NCI-H748 treated with DMSO at 0.1 percent for 48 hours (cell line): ENCODE measurements at places on chromosomes 5 and 9.

GRCh38 chr5:19660679-19661078, 327.3 kb downstream of the CDH18 start:
- no peak for DNase-seq

GRCh38 chr5:154513669-154514084, 35.6 kb upstream of the HAND1 start:
- no peak for DNase-seq

DNA sequence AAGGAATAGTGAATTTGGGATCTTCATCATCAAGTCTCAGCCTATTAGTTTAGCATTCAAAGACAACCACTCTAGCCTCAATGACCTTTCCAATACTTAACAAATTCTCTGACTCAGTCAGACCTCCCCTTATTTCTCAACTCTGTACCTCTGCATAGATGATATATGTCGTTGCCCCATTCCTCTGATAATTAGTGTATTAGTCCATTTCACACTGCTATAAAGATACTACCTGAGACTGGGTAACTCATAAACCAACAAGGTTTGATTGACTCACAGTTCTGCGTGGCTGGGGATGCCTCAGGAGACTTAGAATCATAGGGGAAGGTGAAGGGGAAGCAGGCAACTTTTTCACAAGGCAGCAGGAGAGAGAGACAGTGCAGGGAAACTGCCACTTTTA, 8.9 kb downstream of the MRPL22 start:
- no peak for DNase-seq

DNA sequence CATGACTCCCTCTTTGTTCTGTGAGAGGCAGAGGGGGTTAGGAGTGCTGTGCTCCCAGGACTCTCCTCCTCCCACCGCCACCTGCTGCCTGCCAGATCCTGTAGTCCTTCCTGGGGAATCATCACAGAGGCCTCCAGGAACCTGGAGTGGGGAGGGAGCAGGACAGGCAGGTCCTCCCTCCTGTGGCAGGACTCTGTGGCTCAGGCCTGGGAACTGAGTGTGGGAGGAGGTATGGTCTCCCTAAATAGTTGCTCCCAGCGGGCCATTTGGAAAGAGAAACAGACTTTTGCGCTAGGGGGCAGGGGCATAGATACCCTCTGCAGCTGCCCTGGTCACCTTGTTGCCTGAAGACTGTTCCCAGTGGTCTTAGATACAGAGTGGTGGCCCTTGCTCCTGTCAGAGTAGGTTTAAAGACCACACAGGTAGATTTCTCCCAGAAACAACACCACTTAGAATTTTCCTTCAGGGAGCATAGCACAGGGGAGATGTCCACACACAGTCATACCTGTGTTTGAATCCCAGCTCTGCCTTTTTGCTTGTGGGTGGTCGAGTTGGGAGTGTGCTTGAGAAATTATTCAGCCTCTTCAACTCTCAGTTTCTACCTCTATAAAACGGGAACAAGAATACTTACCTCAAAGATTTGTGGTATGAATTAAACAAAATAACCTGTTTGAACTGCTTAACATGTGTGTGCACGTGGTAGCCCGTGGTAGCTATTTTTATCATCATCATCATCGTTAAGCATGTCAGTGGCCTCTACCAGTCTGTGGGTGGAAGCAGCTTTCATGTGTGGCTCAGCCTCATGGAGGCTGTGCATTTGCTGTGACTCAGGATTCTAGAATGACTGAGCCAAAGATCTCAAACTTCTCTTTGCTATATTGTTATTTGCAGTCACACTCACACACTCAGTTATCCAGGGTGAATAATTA, 55.8 kb downstream of the SLC22A5 start:
- no peak for DNase-seq

- DNase-seq: no peak
Measured at GRCh38 chr9:134560654-134561053, 80.9 kb upstream of the COL5A1 start.

DNA sequence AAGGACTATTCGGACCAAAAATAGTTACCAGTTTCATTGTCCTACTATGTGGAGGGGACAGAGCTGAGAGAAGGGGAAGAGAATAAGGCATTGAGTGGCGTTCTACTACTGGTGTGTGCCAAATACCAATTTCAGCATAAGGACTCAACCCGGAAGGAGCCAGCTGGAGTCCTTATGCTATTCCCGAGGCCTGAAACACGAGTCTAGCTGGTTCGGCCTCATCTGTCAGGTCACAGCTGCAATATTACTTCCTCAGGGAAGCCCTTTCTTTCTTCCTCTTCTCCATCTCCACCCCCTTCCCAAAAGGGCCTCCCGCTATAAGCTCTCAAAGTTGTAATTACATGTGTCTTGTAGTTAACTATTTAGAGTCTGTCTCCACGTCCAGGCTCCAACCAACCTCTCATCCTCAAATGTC, 20.5 kb upstream of the FER start:
- DNase-seq: no peak

GRCh38 chr5:145509336-145510136, 325.6 kb downstream of the PRELID2 start:
- DNase-seq: no peak

DNA sequence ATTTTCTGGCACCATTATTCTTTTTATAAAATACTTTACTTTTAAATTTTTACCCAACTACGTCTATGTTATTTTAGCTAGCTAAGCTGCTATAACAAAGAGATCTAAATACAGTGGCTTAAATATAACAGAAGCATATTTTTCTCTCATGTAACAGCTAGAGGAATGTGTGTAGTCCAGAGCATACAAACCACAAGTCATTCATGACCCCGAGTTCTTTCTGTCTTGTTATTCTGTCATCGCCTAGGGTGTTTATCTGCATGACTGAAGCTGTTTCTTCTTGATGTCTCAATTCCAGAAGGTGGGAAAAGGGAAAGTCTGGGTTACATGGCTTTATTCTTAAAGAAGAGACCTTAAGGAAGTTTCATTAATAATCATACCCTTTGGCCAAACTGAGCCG, 136.9 kb upstream of the RFX3 start:
- DNase-seq: no peak

DNA sequence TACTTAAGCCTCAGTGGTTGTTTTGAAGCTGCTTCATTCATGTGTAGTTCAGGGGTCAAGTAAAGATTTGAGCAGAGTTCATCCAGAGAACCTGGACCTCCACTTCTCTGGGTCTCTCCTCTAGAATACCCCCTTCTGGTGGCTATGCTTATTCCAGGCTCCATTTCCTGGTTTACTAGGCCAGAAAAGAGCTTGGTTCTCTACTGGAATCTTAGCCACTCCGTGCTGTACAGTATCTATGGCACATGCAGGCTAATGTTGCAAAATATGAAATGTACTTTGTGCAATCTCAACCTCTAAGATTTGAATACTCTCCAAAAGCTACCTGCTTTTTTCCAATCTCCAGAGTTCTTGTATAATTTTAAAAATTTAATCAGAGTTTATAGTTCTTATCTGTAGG, 17.4 kb upstream of the ZCCHC9 start:
- no peak for DNase-seq

DNA sequence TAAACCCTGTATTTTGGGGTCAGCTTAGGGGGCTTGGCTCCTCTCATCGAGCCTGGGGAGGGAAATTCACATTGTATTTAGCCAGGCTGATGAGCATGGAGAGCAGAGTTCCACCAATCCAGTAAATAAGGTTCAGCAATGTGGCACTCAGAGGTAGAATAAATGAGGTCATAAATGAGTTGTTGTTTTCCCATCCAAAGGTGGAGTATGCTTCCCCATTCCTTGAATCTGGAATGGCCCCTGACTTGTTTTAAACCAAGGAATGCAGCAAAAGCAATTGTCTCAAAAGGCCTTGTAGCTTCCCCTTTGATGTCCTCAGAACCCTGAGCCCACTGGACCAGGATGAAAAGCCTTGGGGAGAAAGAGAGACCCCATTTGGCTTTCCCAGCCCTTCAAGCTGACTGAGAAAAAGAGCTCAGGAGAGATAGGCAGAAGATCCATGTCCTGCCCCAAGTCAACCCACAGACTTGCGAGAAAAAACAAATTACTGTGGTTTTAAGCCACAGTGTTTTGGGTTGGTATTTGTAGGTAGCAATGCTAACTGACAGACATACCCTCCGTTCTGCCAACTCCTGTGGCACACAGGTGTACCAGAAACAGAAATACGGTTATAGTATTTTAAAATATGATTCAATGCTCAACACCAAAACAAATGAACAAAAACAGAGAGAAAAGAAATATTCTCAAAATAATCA, 566.0 kb upstream of the DMAC1 start:
- DNase-seq: no peak

GRCh38 chr5:2997179-2997578, 245.7 kb upstream of the IRX2 start:
- no peak for DNase-seq

DNA sequence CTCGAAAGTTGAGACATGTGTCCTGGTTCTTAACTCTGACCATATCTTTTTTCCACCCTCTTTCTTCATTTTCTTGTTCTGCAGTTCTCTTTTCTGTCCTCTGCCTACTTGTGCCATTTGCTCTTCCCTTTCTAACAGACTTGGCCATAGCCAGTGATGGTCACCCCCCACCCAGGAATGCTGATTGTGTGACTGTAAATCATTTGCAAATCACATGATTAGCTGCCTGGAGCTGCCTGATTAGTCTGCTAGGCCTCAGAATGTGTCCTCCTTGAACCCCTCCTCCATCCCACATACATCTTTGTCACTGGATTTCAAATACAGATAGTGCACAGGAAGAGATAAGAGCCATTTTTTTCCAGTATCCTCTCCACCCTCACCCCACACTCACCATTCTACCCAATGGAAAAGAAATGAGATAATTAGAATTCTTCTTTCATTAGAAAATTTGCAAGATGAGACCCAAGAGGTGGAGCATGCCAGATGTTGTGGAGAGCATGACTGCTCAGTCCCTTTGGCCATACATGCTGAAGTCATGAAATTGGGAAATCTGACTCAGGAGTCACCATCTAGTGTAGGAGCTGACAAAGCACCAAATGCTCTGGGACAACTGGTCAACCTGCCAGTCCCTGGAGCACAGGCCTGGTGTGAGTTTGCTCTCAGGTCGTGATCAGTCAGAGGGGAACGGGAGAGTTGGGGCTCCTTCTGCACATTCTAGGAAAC, 538.2 kb downstream of the CCDC171 start:
- no peak for DNase-seq

DNA sequence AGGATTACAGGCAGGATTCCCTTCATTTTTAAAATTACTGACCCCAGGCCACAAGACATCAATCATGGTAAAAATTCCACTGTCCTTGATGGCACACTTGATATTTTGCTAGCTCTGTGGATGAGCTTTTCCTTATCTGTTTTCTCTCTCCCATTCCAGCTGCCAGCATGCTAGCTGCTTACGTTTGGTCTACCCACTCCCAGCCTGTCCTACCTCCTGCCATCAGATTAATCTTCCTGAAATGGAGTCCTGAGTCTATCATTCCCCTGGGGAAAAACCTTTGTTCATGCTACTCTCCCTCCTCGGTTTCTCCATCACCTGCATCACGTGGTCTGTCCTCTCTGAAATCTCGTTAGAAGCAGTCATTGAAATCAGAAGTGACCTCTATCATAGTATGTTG, 108.9 kb downstream of the F2RL2 start:
- DNase-seq: no peak

- DNase-seq: no peak
Measured at GRCh38 chr9:111158363-111158762, 120.1 kb upstream of the LPAR1 start.

DNA sequence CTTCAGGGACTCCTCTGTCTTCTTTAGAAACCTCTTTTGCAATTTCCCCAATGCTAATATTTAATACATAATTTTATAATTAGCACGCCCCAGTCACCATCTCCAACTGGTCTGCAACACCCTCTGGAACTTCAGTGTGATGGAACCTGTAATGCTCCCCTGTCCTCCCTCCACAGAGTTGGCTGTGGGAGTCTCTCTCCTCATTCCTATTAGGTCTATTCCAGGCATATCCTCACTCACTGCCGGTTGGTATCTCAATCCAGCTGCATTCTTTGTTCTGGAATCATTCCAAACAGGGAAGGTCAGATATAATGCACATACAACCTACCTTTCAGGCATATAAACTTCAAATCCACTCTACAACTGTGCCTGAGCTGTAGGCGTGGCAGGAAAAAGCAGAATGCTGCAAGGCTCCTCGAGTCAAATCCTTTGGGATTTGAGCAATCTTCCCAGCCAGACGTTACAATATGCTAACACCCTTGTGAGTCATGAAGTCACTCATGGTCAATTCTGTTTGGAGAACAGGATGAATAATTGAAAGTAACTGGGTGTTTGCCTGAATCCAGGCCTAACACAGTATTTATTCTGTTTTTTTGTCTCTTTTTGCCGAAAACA, 293.8 kb downstream of the CWC27 start:
- DNase-seq: no peak

DNA sequence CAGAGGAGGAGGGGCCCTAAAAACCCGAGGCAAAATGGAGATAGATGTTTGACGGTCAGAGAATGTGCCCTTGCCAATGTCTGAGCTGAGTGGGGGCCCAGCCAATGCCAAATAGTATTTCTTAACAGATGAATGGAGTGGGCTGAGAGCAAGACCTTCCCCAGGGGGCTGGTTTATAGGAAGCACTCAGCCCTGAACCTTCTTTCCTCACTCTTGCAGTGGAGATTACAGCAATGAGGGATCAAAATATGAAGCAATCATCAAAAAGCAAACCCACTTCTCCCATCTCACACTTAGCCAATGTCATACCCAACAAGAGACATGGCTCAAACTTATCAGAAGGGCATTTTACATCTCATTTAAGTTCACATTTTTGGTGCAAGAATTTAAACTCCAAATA, 350.3 kb downstream of the GADD45G start:
- DNase-seq: no peak

- no peak for DNase-seq
Measured at GRCh38 chr5:73446631-73447529, 1.7 kb downstream of the FOXD1 start.

DNA sequence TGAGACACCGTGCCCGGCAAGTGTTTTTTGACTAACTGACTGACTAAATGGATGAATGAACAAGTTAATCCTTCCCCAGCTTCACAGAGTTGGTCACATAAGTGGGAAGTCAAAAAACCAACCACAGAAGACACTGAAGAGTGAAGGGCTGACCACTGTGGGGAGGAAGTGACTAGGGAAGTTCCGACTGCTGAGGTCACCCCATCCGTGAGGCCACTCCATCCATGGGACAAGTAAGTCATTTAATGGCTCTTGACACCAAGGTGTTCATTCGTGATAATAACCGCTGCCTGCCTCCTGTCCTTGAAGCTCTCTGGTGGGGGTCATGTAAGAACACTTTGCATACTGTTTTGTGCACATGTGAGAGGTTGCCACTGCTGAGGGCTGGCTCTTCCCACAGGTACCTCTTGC, 22.2 kb upstream of the CXCL14 start:
- DNase-seq: no peak

DNA sequence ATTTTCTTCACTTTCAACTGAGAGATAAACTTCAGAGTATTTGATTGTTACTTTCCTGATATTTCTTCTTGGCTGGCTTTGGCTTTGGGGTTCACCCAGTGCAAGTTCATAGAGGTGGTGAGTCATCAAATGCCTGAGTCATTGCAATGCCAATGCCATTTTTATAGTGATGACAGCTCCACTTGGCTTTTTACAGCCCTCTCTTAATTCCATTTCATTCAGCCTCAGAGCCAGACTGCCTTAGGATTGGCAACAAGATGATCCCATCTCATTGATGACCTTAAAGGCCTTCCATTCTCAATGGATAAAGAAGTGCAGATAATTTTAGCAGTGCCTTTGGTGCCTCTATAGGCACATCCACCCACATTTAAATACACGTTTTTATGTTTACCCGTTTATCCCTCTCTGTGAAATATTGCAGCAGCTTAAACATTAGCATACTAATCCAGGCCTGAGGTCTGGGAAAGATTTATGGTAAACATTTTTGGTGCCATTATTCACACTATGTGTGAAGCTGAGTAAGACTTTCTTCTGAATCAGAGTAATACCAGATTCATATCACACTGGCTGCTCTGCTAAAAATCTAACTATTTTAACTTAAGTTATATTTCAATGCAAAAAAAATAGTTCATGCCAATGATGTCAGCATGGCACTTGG, 88.9 kb upstream of the TYRP1 start:
- DNase-seq: no peak
